ENCODE measurements at places on chromosomes 16 and 17. TPM values are rescaled to one million over a fixed set of nuclear protein-coding genes. Genes with fewer than 3 reads are reported as not detected.

Gene ST6GALNAC1
- not detected for total RNA-seq

Gene CPD
- total RNA-seq: 116 TPM

Gene KRT12
- not detected for total RNA-seq

Gene CCL17
- not detected for total RNA-seq

Gene TRPV2
- 58.5 TPM for total RNA-seq

Data from glomerular endothelial cell (primary cell).